ENCODE measurements at places on chromosomes 2 and 18. TPM values are rescaled to one million over a fixed set of nuclear protein-coding genes. Genes with fewer than 3 reads are reported as not detected.

The AFF3 gene
- total RNA-seq, result 3.8 TPM

The KCNK3 gene
- 515 TPM for total RNA-seq

The EXOC6B gene
- total RNA-seq, result 92.6 TPM

The GALR1 gene
- 3.5 TPM for total RNA-seq

The PRLH gene
- total RNA-seq, result not detected

The ACTG2 gene
- 2.6 TPM for total RNA-seq
